Suprapubic skin (tissue), 4 donors: ENCODE measurements at places on chromosomes 3 and 15.

DNA sequence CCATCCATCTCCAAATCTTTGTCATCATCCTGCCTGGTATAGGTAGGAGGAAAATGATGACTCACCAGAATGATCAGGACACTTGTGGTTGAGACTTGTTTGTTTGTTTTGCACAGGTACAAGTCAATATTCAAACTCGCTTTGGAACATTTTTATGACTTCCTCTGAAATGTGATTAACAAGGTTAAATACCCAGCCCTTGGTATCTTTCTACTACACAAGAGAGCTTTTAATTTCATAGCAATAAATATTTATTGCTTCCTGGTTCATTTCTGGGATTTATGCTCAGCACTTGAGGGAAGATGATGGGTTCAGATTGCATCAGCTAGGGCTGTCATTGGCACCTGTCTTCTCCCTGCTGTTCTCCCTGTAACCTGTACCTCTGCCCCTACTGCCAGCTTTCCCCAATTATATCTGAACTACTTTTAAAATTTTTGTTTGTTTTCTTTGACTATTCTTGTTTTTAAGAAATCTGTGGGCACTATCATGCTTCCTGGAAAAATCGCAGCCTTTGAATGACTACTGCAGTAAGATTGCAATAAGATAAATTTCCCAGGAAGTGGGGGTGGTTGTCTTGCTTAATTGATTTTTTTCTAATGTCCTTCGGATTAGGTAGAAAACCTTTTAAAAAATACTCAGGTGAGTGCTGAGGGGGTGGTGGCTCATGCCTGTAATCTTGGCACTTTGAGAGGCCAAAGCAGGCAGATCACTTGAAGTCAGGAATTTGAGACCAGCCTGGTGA lies 24.3 kb upstream of the GCNT3 start:
- no peak for DNase-seq

GRCh38 chr3:95297581-95297980 lies 1234.7 kb downstream of the NSUN3 start:
- no peak for DNase-seq

DNA sequence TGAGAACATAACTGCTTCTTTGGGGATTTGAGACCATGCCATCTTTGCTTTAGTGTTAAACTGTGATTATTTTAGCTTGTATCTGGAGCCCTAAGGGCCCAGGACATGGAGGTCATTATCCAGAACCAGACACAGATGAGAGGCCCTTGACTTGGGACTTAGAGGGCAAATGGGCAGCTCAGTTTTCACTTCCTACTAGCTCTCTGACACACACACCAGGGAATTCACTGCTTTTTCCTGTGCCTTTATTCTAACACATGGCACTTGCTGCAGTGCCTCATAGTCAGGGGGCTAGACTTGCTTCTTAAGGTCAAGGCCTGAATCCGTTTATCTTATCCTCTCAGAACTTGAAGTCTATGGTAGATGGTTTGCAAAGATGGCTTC lies 33.3 kb downstream of the AMOTL2 start:
- DNase-seq = no peak

GRCh38 chr3:45942051-45942825 lies 1.0 kb upstream of the CXCR6 start:
- no peak for DNase-seq

DNA sequence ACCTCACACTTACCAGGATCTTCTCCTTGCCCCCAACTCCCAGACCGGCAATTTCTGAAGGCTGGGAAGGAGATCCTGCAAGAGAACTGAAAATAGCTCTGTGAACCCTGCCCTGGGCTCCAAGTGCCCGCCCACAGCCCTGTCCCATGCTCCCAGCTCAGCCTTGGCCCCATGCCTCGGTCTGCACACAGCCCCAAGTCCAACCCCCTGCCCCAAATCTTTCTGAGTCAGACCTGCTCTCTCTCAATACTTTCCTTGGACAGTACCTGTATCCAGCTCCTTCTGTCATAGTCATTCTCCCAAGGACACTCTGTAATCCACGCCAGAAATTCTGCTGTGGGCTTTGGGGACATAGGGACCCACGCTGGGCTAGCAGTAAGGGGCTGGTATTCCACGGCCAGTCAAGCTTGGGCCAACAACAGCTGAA lies 6.3 kb upstream of the SMAD3 start:
- no peak for DNase-seq

- no peak for DNase-seq
These were observed 649.7 kb upstream of the CBLB start for GRCh38 chr3:106518516-106518915.

DNA sequence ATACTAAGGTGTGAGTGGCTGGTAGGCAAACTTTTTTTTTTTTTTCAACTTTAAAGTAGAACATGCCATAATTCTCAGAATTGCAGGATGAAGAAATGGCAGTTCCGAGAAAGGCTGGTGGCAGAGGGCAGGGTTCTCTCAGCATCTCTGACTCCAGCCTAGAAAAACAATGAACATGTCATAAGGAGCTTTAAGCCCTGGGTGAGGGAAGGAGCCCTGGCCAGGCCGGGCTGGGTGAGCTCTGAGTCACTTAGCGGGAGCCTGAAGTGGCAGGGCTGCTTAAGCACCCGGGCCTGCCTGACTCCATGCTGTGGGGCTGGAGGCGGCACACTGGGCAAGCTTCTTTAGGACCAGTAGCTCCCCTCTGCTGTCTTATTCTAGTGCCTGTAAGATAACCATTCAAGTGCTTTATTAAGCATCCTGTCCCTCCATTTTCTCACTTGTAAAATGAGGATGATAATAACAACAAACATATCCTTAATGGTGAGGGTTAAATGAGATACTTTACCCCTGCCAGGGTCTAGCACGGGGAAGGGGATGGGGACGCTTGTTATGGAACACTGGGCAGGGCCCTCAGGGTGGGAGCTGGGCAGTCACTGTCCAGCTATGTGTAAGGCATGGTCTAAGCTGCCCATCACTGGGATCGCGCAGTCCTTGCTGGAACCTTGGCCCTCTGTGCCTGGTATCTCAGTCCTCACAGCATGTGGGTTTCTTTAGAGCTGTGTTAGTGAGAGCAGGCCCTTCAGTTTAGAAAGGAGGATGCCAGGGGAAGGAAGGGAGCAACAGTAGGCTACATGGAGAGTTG lies 18.4 kb downstream of the SMAD6 start:
- no peak for DNase-seq

DNA sequence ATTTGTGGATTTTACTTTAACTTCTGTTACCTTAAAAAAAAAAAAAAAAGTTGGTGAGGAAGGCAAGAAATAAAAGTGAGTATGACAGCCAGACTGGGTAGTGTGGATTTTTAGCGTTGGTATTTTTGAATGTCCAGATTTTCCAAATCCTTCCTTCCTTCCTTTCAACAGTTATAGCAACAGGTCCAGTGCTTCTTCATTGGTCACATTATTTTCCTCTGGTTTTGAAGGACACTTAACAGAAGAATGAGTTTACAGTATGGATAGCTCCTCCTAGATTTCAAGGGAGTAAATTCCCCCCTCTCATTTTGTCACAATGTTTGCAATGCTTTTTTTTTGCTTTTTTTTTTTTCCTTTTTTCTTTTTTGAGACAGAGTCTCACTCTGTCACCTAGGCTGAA lies 6.4 kb downstream of the MAPKBP1 start:
- DNase-seq = no peak

DNA sequence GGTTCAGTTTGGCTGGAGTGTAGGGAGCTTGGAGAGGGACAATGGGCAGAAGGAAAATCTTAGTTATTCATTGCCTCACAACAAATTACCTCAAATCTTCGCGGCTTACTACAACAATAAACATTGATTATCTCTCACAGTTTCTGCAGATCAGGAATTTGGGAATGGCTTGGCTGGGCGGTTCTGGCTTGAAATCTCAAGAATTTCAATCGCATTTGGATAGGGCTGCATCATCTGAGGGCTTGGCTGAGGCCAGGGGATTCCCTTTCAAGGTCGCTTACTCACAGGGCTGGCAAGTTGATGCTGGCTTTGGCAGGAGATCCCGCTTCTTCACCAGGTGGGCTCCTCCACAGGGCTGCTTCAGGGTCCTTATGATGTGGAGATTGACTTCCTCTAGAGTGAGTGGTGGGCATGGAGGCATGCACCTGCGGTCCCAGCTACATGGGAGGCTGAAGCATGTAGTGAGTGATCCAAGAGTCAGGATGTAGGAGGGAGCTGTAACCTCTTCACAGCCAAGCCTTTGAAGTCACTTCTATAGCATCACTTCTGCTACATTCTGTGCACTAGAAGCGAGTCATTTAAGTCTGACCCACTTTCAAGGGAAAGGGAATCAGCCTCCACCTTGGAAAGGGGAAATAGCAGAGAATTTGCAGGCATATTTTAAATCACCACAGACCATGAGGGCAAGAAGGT lies 63.1 kb downstream of the CDC25A start:
- DNase-seq = peak; percentile 68

DNA sequence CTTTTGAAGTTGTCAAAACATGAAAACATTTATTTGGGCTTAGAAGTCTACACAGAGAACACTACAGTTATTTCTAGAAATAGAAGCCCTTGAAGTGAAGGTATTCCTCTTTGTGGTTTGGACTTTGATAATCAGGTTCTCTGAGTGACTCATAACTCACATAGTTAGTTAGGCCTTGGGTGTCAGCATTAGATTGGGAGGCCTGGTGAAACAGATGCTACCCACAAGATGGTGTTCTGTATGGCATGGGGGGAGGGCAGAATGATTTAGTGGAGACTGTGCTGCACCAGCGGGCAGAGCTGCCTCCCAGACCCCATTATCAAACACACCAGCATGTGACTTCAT lies 108.9 kb upstream of the ETV5 start:
- no peak for DNase-seq

DNA sequence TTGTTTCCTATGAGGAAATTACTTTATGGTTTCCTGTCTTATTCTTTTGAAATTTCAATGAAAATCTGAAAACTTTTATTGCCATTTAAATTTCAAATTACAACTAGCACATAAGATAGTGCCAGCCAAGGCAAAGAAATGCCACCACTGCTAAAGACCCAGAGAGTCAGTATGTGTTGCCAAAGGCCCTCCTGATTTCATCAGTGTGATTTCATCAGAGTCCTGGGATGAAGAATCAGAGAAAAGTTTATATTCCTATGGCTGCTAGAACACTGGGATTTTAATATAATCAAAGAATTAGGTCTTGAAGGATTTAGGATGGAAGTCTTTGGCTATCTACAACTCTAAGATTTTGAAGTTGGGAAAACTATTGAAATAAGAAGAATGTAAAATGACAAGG lies 434.2 kb upstream of the CCDC54 start:
- no peak for DNase-seq

GRCh38 chr3:25903371-25904129 lies 113.7 kb downstream of the OXSM start:
- DNase-seq = no peak

DNA sequence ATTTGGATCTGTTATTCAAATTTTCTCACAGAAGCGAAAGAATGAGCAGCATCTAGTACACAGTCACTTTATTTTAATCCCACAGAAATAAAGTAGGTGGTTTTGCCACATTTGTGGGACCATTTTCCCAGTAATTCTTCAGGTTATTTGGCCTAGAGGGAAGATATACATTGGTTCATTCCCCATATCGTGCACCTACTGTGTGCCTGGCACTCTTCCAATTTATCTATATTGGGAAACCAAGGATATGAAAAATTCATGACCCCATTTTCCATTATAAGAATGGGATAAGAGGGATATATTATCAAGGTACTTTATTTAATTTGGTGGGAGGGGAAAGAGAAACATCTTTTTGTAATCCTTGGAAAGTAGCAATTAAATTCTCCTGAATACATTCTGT lies 35.1 kb downstream of the TRIP4 start:
- no peak for DNase-seq
